ENCODE measurements at places on chromosomes 2 and 18. TPM values are rescaled to one million over a fixed set of nuclear protein-coding genes. Genes with fewer than 3 reads are reported as not detected.

RNPEPL1 gene
- total RNA-seq, result 7.4 TPM

RAD51AP2 gene
- not detected for total RNA-seq

TRIM43 gene
- total RNA-seq, result not detected

ANKRD36 gene
- 19.5 TPM for total RNA-seq

EFR3B gene
- total RNA-seq, result 1.4 TPM

ASPRV1 gene
- total RNA-seq, result 0.28 TPM

TUBB8B gene
- not detected for total RNA-seq

DYSF gene
- total RNA-seq, result 0.65 TPM

NAT8 gene
- total RNA-seq, result not detected

GAL3ST2 gene
- total RNA-seq, result 0.18 TPM

TLX2 gene
- not detected for total RNA-seq

MROH2A gene
- under 0.01 TPM for total RNA-seq

CYP26B1 gene
- 0.14 TPM for total RNA-seq

RFTN2 gene
- total RNA-seq, result 10.5 TPM

IL36G gene
- total RNA-seq, result not detected

CCL20 gene
- 0.28 TPM for total RNA-seq

CTDSP1 gene
- 56.1 TPM for total RNA-seq

ARHGEF33 gene
- 0.74 TPM for total RNA-seq

TIA1 gene
- 100 TPM for total RNA-seq

LBX2 gene
- total RNA-seq, result 2.9 TPM

ZNF397 gene
- 16.9 TPM for total RNA-seq

CCDC148 gene
- 0.28 TPM for total RNA-seq

SLC4A3 gene
- 2.1 TPM for total RNA-seq

GBX2 gene
- not detected for total RNA-seq

LYPD6B gene
- total RNA-seq, result 2.0 TPM

MC4R gene
- total RNA-seq, result not detected
